ENCODE measurements at places on chromosomes 3 and 15. TPM values are rescaled to one million over a fixed set of nuclear protein-coding genes. Genes with fewer than 3 reads are reported as not detected.

Gene KIF9
- 19.4 TPM for total RNA-seq

Gene CELF6
- total RNA-seq, result 2.4 TPM

Gene MUSTN1
- total RNA-seq, result 11.9 TPM

Gene P2RY12
- 2.5 TPM for total RNA-seq

Gene ATP6V1A
- total RNA-seq, result 87.5 TPM

Gene PPM1M
- total RNA-seq, result 15.0 TPM

Gene C3orf49
- total RNA-seq, result not detected

Gene HRG
- total RNA-seq, result 0.88 TPM
